ENCODE measurements at places on chromosomes 1 and 21.
A peak's percentile ranks its signal among the peaks of the same experiment; 100 is the strongest.

DNA sequence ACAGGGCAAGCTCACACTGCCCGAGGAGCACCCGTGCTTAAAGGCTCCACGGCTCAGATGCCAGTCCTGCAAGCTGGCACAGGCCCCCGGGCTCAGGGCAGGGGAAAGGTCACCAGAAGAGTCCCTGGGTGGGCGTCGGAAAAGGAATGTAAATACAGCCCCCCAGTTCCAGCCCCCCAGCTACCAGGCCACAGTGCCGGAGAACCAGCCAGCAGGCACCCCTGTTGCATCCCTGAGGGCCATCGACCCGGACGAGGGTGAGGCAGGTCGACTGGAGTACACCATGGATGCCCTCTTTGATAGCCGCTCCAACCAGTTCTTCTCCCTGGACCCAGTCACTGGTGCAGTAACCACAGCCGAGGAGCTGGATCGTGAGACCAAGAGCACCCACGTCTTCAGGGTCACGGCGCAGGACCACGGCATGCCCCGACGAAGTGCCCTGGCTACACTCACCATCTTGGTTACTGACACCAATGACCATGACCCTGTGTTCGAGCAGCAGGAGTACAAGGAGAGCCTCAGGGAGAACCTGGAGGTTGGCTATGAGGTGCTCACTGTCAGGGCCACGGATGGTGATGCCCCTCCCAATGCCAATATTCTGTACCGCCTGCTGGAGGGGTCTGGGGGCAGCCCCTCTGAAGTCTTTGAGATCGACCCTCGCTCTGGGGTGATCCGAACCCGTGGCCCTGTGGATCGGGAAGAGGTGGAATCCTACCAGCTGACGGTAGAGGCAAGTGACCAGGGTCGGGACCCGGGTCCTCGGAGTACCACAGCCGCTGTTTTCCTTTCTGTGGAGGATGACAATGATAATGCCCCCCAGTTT lies 1.3 kb downstream of the CELSR2 start:
- peak; percentile 35 for DNase-seq

DNA sequence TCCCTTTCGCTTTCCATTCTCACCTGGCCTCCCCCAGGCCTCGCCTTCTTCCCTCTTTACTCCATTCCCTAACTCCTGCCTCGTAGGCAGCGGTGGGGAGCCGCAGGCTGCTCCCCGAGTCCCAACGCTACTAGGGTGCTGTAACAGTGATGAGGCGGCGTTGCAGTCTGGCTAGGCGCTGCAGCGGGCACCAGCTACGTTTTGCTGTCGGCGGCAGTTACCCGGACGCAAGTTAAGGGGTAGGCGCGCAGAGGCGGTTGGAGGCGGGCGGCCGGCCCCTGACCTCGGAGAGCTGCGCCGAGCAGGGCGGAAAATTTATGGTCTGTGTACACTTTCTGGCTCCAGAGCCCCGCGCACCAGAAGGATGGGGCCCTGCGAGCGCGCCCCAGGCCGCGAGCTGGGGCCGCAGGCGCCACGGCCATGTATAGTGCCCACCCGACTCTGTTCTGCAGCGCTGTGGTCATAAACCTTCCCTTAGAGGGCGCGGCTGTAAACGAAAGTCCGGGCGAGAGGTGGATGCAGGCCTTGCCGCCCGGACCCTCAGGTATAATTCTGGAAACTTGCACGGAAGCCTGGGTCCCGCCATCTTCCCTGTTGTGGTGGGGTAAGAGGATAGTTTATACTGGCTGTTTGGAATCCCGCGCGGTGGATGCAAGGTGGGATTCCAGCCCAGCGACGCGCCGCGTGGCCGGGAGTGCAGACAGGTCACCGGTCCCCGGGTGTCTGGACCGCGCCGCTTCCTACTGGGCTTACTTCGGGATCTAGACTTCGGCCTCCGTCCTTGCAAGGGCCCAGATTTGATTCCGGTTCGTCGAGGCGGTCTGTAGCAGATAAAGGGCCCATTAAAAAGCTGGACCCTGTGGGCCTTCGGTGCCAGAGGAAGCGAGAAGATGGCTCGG lies 15.0 kb downstream of the HLX start:
- no peak for DNase-seq

DNA sequence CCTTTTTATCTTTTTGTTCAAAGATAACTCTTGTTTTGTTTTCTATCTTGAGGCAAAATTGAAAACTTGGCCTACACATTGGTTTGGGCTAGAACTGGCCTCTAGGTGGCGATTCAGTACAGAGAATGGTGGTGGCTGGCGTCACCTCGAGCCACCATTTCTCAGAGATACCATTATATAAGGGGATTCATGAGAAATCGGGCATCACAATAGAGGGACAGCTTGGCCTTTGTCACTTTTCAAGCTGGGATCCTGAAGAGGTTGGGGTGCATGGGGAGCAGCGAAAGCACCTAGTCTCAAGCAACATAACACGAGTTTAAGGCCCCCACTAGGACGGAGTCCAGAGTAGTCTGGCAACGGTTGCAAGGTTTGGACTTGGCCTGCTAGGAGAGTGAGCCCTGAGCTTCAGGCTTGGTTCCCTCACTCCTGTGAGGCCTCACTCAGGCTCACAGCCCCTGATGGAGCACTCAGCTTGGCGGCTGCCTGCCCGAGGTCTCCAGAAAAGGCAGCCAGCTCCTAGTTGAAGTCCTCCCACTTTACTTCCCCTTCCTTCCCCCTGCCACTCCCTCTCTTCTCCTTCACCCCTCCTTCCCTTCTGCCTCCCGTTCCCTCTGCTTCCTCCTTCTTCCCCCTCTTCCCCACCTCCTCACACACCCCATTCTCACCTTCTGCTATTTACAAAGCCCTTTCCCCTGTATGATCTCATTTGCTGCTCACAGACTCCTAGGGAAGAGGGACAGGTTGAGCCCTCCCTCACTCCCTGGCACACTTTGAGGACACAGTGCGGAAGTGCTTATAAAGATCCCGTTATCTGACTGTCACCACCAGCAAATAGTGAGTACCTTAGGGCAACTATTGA lies 67.8 kb downstream of the LRIG2 start:
- DNase-seq: peak; percentile 45

DNA sequence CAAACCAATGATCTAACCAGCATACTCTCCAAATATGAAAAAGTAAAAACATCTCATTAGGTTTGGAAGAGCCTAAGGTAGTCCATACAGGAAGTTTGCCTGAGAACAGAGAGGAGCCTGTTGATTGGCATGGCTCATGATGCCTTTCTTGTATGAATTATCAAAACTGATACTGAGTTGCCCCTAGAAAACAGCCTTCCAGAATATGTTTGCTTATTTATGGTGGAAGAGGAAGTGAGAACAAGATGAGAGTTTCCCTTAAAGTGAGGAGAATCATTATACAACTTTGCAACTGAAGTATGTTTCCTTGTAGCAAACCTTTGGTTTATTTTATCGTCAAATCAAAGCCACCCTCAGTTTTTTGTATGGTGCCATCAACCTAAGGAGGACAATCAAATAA lies 23.8 kb upstream of the KIAA1614 start:
- no peak for DNase-seq

- no peak for DNase-seq
Measured at GRCh38 chr1:94501935-94502334, 39.6 kb downstream of the F3 start.

DNA sequence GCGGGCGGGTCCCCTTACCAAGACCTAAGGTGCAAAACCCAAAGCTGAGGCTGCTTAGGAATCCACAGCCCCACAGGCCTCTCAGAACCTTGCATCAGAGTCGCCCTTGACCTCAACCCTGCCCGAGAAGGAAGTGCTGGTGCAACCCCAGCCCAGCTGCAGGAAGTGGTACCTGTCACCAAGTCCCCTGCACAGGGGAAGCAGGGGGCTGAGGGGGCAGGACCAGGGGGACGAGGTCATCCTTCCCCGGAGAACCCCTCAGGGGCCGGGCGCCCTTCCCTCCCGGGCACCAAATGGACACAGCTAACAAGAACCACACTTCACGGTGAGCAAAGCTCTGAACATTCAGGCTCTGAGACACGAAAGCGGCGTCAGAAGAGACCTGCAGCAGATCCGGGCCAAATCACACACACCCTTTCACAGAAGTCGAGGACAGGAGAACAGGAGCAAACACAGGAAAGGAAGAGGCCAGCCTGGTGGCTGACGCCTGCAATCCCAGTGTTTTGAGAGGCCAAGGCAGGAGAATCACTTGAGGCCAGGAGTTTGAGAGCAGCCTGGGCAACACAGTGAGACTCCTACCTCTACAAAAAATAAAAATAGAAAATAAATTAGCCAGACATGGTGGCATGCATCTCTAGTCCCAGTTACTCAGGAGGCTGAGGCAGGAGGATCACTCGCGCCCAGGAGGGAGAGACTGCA lies 6.4 kb downstream of the ITGB2 start:
- peak; percentile 73 for DNase-seq

GRCh38 chr21:29056005-29056404 lies 17.4 kb downstream of the CCT8 start:
- no peak for DNase-seq

DNA sequence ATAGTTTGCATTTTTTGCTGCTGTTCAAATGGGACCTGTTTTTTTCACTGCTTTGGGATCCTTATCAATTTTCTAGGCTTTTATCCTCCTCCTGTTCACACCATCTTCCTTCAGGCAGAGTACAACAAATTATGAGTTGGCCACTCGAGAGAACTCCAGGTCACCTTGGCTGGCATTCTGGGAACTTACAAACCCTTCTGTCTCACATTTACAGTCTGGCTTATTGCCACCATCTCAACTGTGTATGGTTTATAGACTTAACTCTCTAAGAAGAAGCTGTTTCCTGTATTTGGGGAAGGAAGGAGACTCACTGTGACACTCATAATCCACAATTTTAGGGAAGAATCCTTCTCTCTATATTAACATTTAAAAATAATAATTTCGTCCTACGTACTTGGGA lies 5.4 kb upstream of the ZNF691 start:
- no peak for DNase-seq

DNA sequence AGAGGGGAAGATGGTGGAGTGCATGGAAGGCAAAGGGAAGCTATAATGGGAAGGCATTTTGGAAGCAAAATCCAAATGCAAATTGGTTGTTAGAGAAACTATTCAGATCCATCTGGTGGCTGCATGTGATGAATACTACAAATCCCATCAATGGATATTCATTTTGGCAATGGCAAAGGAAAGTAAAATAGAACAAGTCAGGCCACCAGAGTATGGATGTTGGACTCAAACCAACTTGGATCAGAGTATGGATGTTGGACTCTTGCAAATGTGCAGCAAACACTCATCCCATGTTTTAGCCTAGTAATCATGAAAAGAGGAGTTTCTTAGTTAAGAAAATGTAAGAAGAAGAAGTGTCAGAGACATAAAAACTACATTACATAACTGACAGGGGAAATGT lies 289.6 kb upstream of the DAB1 start:
- no peak for DNase-seq

GRCh38 chr1:184191181-184191621 lies 139.7 kb downstream of the TSEN15 start:
- no peak for DNase-seq

- no peak for DNase-seq
Measured at GRCh38 chr1:36358514-36359084, 27.1 kb downstream of the STK40 start.

GRCh38 chr21:43900690-43901089 lies 35.7 kb downstream of the AGPAT3 start:
- no peak for DNase-seq

- peak; percentile 26 for DNase-seq
Measured at GRCh38 chr21:34983680-34984086, 65.4 kb downstream of the RUNX1 start.

GRCh38 chr1:59967780-59968179 lies 41.2 kb upstream of the CYP2J2 start:
- DNase-seq: no peak

- DNase-seq: peak; percentile 7
Measured at GRCh38 chr1:231628207-231628876, 1.8 kb downstream of the DISC1 start.

- DNase-seq: no peak
Measured at GRCh38 chr1:12460911-12461621, 156.9 kb downstream of the DHRS3 start.

DNA sequence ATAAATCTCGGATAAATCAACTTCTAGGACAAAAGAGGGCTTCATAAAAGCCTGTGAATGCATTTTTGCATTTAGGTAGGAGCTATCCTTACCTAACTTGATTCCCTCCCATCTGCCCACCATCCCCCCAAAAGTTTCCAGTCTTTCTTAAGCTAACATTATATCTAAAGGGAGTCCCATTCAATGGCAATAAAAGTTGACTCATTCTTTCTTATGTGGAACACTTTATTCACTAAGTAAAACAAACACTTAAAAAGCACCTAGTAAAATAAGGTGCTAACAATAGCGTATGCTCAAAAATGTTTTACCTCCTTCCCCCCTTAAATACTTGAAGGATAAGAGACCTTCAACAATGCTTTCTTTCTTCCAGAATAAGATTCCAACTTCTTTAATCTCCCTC lies 83.8 kb downstream of the GON4L start:
- DNase-seq: no peak

- DNase-seq: no peak
Measured at GRCh38 chr1:56132520-56132919, 446.8 kb downstream of the PLPP3 start.

DNA sequence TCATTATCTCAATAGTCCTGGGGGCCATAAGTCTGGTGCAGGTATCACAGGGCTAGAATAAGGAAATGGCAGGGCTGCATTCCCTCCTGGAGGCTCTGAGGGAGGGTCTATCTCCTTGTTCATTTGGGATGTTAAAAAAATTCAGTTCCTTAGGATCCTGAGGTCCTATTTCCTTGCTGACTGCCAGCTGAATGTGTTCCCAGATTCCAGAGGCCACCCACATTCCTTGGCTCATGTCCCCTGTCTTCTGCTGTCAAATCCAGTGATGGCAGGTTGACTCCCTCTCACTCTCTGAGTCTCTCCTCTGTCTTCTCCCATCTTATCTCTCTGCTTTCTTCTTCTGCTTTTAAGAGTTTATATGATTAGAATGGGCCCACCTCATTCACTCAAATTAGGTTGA lies 400.6 kb downstream of the PTPRU start:
- no peak for DNase-seq

- DNase-seq: no peak
Measured at GRCh38 chr1:153790966-153791647, 15.9 kb downstream of the SLC27A3 start.

GRCh38 chr21:14913638-14914037 lies 151.2 kb downstream of the NRIP1 start:
- no peak for DNase-seq

- no peak for DNase-seq
Measured at GRCh38 chr1:54609301-54609921, 13.9 kb downstream of the FAM151A start.

- no peak for DNase-seq
Measured at GRCh38 chr1:232986527-232986922, 36.1 kb downstream of the NTPCR start.

GRCh38 chr1:158840236-158840635 lies 9.1 kb downstream of the MNDA start:
- no peak for DNase-seq

DNA sequence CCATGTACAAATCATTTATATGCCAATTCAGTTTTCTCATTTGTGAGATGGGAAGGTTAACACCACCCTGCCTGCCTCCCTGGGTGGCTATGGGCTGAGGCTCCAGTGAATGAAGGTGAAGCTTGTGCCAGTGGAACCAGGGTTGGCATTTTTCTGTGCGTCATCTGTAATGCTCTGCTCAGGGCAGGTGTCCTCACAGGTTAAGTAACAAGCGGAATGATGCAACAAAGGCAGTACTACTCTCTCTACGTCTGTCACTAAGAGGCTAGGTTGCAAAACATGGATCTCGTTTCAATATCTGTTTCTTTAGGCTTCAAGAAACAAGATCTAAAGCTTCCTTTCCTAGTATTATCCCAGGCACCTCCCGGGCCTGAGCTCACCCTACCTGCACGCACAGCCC lies 67.0 kb upstream of the ZNF648 start:
- DNase-seq: no peak

GRCh38 chr1:145846201-145846612 lies 777 bp downstream of the NUDT17 start:
- DNase-seq: peak; percentile 37

GRCh38 chr1:26833432-26834405 lies 7.2 kb downstream of the ZDHHC18 start:
- DNase-seq: peak; percentile 89
